ENCODE measurements at places on chromosomes 7 and 10. TPM values are rescaled to one million over a fixed set of nuclear protein-coding genes. Genes with fewer than 3 reads are reported as not detected.

GRCh38 chr10:127406018-127406550 lies 143.0 kb upstream of the NPS start:
- no peak for DNase-seq

DNA sequence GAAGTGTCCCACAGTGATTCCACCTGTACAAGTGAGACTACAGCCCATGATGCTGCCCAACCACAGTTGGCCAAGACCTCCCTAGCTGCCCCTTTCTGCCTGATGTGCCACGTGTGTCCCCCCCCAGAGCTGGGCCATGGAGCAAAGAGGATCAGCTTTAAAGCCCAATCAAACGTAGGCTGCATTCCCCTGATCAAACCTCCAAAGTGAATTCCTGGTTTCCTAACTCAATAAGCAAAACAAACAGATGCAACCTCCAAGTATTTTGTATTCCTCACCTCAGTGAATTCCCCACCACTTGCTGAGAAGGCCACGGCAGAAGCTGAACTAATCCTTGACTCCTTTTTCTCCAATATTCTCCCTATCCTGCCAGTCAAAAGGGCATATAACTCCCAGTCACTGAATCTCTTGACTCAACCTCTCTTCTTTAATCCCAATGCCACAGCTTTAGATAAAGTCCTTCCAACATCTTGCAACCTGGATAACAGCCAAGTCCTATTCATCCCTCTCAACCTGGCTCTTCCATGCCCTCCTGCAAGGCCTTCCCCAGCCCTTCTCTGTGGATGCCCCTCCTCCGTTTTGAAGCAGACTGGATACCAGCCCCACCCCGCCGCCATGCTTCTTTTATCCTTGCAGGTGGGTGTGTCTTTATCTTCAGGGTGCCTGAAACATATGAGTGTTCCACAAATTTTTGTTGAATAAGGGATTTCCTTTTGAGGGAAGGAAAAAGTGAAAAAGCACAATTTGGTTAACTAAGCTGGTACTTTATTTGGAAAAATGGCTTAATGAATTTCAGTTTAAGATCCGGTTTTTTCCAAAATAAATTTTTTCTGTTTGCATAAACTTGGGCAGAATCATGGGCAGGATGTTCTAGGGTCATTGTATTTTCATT lies 285.2 kb upstream of the MKLN1 start:
- DNase-seq: no peak

GRCh38 chr10:21048068-21048467 lies 151.0 kb upstream of the NEBL start:
- no peak for DNase-seq

GRCh38 chr10:63712717-63713115 lies 191.5 kb downstream of the REEP3 start:
- no peak for DNase-seq

Gene TMEM184A
- not detected for total RNA-seq
